Activated CD8-positive, alpha-beta memory T cell treated with anti-CD3 and anti-CD28 coated beads for 1 hour (primary cell): ENCODE measurements at places on chromosomes 3 and 15.

DNA sequence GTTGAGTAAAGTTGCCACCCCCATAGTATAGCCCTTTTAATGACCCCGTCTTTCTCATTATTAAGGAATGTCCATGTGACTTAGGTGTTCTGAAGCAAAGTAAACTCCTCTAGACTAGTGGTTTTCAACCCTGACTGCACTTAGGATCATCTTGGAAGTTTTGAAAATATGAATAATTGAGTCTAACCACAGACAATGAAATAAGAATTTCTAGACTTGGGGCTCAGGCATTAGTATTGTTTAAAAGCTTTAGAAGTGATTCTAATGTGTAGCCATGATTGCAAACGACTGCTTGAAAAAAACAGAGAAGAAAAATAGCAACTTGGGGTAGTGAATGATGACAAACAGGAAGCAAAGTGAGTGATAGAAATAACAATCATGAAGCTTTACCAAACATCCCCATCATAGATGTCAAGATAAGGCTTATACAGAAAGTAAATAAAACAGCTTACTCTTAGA lies 35.0 kb downstream of the ALCAM start:
- DNase-seq = no peak

GRCh38 chr3:183492849-183493179 lies 62.7 kb downstream of the KLHL6 start:
- DNase-seq = no peak

- no peak for DNase-seq
These were observed 26.5 kb downstream of the ATP6V1A start for GRCh38 chr3:113773381-113773780.

DNA sequence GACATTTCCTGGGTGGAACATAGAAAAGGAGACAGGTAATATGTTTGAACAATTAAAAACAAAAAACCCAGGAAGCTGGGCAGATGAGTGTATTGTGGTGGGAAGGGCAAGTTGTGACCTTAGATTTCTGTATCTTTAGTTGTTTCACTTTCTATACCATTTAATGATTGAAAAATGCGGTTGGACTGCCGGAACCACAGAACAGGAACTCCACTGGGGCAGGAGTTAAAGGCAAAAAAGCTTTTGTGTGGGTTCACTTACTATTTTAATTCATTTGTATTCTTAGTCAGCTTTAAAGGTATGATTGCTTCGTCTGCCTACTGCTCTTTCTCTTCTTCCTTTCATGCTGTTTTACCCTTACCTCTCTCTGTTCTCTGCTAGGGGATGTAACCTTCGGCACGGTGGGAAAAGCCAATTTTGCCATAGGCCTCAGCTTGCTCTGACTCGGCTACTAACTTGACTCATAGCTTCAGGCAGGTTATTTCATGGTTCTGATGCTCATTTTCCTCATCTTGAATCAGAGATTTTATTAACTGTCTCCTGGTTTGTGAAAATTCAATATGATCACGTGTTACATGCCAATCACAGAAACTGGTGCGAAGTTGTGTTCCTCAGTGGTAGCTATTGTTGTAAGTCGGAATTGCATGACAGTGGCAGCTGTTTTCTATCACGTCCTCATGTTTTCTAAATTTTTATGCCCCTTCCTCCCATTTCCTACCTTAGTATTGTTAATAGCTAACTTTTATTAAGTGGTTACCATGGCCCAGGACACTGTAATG lies 1.6 kb upstream of the MCTP2 start:
- peak; percentile 16 for DNase-seq

- DNase-seq = no peak
These were observed 142.9 kb upstream of the IL12A start for GRCh38 chr3:159845737-159846136.

DNA sequence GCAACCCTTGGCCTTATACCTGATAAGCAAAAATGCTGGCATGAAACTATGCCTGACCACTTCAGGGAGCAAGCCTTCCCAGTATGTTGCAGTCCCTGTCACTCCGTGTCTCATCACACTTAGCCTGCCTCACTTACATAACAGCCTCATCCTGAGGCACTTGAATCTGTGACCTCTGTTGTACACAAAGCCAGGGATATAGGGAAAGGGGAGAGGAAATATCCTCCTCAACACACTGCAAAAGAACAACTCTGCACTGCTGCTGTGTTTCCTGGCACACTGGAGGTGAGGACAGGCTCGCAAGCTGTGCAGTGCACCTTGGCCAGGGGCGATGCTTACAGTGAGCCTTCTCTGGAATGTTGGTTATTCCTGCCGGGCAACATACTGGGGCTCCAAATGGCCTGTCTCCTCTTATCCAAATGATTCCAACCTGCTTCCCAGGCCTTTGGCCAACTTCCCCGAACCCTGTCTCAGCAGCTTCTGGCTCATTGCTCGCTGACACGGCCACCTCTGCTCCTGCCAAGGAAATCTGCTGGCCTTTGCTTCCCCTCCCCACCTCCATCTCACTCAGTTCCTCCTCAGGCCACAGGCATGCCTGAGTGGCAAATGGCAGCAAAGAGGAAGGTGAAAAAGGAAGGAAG lies 109.2 kb downstream of the CD47 start:
- no peak for DNase-seq
